Neural progenitor cell (in vitro differentiated cells): ENCODE measurements at places on chromosomes 3 and 15.

DNA sequence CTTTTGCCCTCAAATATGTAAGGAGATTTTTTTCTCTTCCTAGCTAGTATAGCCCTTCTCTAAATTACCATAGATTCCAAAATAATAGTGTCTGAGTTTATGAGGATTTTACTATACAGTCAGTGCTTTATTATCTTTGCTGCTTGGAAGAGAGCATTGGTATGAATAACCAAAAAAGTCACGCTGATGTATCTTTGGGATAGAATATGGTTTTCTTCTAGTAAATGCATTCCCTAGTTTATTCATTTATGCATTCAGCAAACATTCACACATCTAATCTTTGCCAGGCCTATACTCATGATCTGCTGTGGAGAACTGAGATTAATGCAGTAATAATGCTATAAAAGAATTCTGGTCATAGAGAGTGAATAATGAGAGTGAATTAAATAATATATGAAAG lies 225.3 kb upstream of the GOLGA6L4 start:
- DNase-seq = no peak

GRCh38 chr3:99084826-99085225 lies 183.3 kb upstream of the DCBLD2 start:
- no peak for DNase-seq

DNA sequence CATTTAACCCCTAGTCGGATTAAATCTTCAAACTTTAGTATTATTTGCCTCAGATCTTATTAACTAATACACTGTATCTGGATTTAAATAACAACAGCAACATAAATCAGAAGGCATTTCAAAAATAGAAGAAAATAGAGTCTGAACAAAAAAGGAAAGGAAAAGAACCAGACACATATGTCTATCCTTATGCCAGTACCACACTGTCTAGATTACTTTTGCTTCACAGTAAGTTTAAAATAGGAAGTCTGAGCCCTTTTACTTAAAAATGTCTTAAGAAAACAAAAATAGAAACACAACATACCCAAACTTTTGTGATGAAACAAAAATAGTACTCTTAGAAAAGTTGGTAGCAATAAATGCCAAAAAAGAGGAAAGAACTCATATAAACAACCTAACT lies 1615.8 kb downstream of the SI start:
- DNase-seq = no peak

DNA sequence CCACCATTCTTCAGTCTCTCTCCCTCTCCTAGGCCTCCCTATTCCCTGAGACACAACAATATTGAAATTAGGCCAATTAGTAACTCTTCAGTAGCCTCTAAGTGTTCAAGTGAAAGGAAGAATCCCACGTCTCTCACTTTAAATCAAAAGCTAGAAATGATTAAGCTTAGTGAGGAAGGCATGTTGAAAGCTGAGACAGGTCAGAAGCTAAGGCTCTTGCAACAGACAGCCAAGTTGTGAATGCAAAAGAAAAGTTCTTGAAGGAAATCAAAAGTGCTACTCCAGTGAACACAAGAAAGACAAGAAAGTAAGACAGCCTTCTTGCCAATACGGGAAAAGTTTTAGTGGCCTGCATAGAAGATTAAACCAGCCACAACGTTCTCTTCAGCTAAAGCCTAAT lies 41.3 kb downstream of the PPM1L start:
- DNase-seq = no peak

- no peak for DNase-seq
These were observed 191.4 kb downstream of the MEIS2 start for GRCh38 chr15:36908991-36909390.

DNA sequence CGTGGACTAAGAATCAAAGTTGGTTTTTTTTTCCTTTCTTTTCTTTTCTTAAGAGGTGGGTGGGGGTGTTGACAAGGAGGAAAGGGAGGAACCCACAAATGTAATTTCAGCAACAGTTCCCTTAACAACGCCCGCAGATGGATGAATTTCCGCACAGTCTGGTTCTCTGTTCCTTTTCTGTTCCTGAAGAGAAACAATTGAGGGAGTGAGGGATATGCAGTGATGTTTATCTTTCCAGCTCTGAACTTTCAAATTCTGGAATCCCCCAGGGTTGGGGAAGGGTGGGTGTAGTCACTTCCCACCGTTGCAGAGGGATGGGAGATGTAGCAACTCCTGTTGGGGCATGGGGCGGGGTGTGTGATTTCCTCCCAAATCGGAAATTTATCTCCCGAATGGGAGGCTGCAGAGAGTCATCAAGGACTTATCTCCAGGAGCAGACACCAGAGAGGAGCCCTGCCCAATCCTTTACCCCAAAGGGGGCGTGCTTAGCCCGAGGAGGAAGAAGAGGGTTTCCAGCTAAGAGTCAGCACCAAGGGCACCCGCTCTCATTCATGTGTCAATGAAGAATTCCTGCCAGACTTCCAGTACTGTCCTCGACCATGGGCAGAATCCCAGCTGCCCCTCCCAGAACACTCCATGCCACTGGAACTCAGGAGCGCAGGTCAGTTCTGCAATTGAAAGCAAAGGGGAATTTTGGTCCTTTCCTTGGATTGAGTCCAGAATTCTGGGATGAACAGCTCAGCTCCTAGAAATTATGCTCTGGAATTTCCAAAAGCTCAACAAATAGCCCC lies 35.0 kb upstream of the CFAP161 start:
- DNase-seq = no peak

- no peak for DNase-seq
These were observed 110.9 kb downstream of the EDEM1 start for GRCh38 chr3:5298453-5298852.

GRCh38 chr15:34436956-34437442 lies 609 bp downstream of the GOLGA8A start:
- peak; percentile 82 for DNase-seq

GRCh38 chr3:182910936-182911781 lies 69.2 kb downstream of the DCUN1D1 start:
- no peak for DNase-seq

GRCh38 chr3:144624656-144625055 lies 653.0 kb downstream of the DIPK2A start:
- DNase-seq = peak; percentile 10

GRCh38 chr15:74036271-74037170 lies 42.0 kb downstream of the PML start:
- peak; percentile 82 for DNase-seq

DNA sequence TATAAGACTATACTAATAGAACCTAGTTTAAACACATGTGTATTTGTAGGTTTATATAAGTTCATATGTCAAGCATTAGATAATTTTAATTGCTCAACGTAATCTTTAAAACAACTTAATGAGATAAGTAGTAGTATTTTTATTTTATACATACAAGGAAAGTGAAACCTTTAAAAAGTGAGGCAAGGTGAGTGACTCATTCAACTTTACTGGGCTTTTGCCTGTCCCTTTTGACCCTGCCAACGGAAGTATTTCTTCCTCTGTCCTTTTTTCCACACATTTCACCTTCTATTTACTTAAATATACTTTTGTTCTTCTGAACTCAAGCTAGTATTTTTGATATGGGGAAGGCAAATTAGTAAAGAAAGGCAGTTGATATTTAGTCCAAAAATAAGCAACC lies 78.5 kb downstream of the KBTBD8 start:
- DNase-seq = no peak

DNA sequence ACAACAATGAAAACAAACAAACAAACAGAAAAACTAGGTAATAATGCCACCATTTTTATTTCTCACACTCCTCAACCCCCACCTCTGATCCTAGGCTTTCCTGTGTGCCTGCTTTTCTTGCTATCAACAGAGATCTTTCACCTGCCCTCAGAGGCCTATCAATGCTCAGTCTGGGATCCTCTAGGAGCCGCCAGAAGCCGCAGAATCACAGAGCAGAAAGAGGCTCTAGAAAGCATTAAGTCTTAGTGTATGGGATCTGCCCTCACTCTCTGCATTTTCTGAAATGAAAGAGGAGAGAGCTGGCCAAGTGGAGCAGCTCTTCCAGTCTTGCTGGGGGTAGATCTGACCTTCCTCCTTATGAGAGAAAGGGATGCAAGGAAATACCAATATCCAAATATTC lies 306.8 kb downstream of the TUSC7 start:
- peak; percentile 67 for DNase-seq

- no peak for DNase-seq
These were observed 612.8 kb upstream of the AGTR1 start for GRCh38 chr3:148084931-148085330.

GRCh38 chr3:17057321-17057720 lies 172.6 kb downstream of the PLCL2 start:
- DNase-seq = no peak

DNA sequence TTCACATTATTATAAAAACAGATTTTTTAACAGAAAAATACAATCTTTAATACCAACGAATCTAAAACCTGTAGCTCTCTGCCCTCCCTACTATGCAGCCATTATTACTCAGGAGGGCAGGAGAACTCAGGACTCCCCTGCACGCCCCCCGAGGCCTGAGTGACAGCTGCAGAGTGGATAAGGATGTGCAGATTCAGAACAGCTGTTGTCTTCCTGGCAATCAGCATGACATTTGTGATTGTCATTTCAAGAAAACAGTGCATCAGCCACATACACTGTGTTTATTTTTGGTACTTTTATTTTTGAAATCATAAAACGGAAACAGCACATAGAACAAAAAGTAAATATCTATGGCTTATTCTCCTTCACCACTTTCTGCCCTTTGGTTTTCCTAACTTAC lies 450.8 kb downstream of the OCA2 start:
- no peak for DNase-seq

DNA sequence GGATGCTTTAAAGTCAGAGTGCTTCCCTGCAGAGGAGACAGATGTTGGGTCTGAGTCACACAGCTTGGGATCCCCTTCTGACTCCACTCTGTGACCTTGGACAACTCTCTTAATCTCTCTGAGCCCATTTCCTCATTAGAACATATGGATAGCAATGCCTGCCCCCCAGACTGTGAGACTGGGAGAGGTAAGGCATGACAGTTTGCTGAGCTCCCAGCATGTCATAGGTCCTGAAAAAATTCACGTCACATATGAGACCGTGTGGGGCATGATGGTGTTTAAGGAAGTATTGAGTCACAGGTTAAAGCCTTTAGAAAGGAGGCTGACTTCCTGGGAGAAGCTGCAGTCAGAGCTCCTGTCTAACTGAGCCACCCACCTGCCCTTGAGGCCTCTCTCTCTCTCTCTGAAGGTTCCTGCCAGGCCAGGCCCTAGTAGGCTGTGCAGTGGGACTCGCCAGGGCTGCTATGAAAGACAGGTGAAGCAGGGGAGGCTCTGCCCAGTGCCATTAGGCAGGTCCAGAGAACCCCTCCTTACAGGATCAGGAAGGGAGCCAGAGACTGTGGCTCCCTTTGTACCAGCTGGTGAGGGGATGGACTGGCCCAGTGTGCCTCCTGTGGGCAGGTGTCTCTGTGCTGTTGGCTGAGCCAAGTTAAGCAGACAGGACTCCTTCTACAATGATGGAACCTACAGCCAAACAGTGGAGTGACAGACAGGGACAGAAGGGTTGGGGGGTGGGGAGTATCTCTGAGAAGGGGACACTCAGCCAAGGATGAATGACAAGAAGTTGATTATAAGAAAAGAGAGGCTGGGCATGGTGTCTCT lies 19.5 kb upstream of the DOCK3 start:
- no peak for DNase-seq

DNA sequence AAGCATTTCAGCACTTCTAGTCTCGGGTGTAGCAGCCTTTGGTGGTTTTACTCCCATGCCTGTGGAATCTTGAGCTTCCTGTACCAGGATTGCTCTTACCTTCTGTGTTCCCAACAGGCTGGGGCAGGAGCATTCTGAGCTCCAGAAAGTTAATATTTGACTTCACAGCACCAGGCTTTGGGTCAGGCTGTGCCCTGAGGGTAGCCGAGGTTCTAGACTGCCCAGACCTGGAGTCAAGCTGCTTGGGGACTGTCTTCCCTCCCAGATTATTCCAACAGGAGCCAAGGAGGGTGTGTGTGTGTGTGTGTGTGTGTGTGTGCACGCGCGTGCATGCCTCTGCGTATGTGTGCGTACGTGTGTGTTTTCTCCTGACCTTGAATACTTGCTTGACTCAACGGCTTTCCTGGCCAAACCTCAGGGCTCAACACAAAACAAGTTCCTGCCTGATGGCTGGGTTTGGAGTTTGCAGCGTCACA lies 94.8 kb downstream of the FLNB start:
- no peak for DNase-seq

GRCh38 chr15:87492321-87492720 lies 764.2 kb downstream of the NTRK3 start:
- DNase-seq = no peak

GRCh38 chr3:33315826-33316225 lies 38.6 kb downstream of the FBXL2 start:
- DNase-seq = no peak

DNA sequence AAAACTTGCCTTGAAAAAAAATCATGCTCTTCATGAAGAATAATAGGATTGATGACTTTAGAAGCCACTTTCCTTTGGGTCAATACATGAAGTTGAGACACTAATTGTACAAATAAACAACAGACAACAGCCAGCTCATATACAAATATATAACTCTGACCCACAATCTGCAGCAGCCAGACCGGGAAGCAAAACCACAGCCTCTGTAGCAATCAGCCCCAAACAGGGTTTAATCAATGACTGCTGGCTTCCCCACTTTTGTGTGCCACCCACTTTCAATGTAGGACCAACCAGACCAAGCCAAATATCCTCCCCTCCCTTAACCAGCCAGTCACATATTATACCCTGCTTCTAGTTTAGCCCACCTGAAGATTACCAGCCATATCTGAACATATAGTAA lies 39.0 kb downstream of the IFT57 start:
- no peak for DNase-seq

GRCh38 chr3:194474675-194475074 lies 12.1 kb downstream of the ATP13A3 start:
- no peak for DNase-seq

GRCh38 chr3:45906681-45907407 lies 20.5 kb downstream of the CCR9 start:
- peak; percentile 43 for DNase-seq

DNA sequence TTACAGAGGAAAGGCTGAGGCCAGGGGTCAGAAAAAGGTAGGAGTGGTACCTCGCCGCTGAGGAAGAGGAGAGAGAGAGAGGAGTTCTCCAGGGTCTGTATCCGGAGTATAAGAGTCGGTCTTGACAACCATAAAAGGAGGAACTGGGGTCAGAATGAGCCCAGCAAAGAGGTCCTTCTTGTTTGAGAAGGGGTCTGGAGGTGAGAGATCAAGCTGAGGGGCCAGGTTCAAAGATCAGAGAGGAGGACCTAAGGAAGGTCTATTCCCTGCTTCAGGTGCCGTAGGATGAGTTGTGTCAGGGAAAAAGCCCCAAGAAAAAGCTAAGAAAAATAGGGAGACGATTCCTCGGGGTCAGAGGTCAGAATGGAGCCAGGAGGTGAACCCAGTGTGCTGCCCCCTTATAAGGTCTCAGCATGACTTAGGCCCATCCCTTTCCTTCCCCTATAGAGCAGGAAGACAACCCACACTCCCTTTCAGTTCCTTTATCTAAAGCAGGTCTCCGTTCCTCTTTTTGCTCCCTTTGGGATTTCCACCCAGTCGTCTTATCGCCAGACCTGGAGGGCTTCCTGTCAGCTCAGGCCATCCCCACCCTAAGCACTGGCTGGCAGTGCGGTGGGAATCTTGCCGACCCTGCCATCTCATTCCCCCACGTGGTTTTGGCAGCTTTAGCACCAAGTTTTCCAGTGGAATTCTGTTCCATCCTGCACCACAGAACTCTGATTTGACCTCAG lies 651 bp downstream of the MTMR14 start:
- DNase-seq = peak; percentile 1
